PC-3 (cell line): ENCODE measurements at places on chromosomes 11 and 22. TPM values are rescaled to one million over a fixed set of nuclear protein-coding genes. Genes with fewer than 3 reads are reported as not detected.

GRCh38 chr11:111726301-111726713, 39.9 kb downstream of the PPP2R1B start:
- peaks cover 14% of the 10 kb centered on the region for H3K36me3 ChIP-seq
- peaks cover 14% of the 10 kb centered on the region for H3K4me1 ChIP-seq
- H3K27me3 ChIP-seq: no peaks in the 10 kb centered on the region
- DNase-seq: no peak

ENTHD1 gene
- total RNA-seq: not detected in 2 replicates

LMNTD2 gene
- total RNA-seq: 1.4 and 2.4 TPM in 2 replicates

DNA sequence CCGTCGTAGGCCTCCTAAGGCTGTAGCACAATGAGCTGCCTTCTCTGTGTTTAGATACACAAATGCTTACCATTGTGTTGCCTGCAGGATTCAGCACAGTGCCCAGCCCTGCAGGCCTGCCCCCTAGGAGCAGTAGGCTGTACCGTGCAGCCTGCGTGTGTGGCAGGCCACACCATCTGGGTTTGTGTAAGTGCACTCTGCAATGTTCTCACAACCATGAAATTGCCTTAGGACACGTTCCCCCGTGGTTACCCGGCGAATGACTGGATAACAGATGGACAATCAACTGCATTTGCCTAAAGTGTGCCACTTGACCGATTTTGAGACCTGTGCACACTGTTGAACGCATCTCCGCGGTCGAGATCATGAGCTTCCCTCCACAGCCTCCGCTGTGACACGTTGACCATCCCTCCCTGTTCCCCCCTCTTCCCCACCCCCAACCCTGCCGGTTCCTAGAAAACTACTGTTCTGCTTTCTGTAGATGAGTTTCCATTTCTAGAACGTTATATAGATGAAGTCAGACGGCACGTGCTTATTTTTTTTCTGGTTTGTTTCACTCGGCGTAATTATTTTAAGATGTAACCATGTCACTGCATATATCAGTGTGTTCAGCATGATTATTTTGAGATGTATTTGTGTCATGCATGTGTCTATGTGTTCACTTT, 22.2 kb upstream of the CTSD start:
- H3K36me3 ChIP-seq: no peaks in the 10 kb centered on the region
- H3K4me1 ChIP-seq: peaks cover 13% of the 10 kb centered on the region
- H3K4me3 ChIP-seq: no peak overlapping the region
- H3K27me3 ChIP-seq: peaks cover 7% of the 10 kb centered on the region; the same call in 1 of the 2 replicates
- no peak for DNase-seq

USP2 gene
- 0.92 and 1.8 TPM in 2 replicates for total RNA-seq
